Sciatic nerve (tissue), 2 donors: ENCODE measurements at places on chromosomes 4 and X.

DNA sequence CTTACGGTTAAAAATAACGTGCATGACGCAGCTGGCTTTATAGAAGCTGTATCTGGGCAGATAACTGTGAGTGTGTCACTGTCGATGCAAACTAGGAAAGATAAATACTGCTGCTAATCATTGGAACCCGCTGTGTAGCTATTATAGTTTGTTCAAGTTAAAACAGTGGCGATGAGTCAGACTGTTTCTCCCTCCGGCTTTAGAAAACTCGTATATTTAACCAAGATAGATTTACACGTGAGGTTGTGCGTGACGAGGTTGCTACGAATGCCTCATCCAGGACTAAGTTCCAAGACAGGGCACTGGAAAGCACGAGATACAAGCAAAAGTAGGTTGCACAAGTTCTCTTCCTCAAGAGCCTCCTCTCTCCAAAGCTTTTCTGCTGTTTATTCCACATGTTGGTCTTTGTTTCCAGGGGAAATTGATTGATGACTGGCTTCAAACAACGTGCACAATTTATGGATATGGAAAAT lies 270.7 kb downstream of the FBXW7 start:
- no peak for DNase-seq

DNA sequence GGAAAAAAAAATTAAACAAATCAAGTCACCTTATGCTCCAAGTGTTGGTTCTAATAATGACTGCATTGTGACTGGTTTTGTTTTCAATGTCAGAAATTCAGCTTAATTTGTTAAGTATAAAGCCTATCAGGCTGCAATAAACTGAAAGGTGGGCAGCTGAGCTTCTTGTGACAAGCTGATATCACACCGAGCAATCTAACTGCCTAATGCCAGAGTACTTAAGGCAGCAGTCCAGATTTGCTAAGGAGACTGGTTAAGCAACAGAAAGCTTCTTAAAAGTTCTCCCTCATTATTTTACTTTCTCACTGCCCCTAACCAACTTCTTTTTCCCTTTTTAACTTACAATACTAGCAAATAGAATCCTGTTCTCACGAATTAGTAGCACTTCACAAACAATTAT lies 201.0 kb downstream of the MAB21L2 start:
- no peak for DNase-seq

- DNase-seq = no peak
Observed at GRCh38 chr4:163680386-163681098, 186.1 kb downstream of the TMA16 start.

GRCh38 chrX:97384685-97385084 lies 501.0 kb downstream of the RPA4 start:
- DNase-seq = no peak

GRCh38 chrX:85561231-85561630 lies 181.8 kb upstream of the POF1B start:
- DNase-seq = no peak

- DNase-seq = no peak
Observed at GRCh38 chr4:20698382-20698781, 1.9 kb upstream of the PACRGL start.

GRCh38 chrX:63186137-63186536 lies 165.0 kb downstream of the SPIN4 start:
- no peak for DNase-seq

DNA sequence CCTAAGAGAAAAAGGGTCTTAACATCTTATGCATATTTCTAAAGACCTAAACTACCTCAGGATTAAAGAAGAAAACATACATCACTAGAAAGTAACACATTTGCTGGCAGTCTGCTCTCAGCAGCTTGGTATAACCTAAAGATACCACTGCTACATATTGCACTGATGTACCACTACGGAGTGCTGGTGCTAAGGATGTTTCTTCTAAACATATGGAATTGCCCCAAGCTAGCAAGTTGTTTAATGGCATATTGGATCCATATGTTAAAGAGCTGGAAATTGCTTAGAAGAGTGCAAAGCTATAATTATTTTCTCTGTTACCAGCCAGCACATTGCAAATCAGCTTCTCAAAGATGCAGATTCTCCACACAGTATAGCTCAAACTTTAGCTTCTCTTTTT lies 436.5 kb upstream of the GALNTL6 start:
- DNase-seq = no peak

- DNase-seq = no peak
Observed at GRCh38 chr4:121071640-121072223, 603 bp downstream of the NDNF start.

DNA sequence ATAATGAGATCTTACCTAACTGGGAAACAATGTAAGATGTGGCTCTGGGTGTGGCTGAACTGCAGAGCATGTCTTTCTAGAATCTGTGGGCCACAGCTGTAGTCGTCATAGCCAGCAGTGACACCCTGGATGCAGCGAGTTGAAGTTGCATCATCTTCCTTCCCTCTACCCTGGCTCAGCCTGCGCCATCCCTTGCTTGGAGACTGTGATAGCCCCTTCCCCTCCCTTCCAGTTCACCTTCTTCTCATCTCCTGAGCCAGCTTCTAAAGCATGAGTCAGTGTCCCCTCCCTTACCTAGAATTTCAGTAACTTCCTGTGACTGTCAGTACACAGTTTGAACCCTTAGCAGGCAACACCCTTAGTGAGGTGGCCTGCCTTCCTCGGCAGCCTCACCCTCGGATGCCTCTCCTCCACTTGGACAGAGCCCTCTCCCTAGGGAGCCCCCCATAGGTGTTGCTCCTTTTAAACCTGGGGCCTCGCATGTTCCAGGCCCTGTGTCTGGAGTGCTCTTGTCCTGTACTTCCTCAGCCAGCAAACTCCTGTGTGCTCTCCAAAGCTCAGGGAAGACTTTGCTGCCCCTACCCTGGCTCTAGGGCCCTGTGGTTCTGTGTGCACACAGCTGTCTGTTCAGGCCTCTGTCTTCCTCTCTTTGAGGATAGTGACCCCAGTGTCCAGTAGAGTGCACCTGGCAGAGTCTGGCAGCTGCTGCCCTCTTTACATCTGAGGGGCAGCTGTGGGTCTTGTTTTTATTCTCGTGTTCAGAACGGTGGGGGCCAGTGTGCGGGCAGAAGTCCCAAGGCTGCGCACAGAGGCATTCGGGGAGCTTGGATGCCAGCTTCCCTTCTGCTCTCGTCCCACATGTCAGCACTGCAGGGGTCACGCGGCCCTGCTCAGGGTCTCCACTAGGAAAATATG lies 43.7 kb upstream of the TADA2B start:
- DNase-seq = peak; percentile 39
